Stimulated activated CD8-positive, alpha-beta memory T cell treated with anti-CD3 and anti-CD28 coated beads, Interleukin-4, amount 100 ng/mL, for 4 hours (primary cell): ENCODE measurements at places on chromosomes 7 and 10.

GRCh38 chr10:66649626-66650025 lies 276.2 kb upstream of the LRRTM3 start:
- DNase-seq, result no peak

- DNase-seq, result no peak
These were observed 5.2 kb upstream of the SAR1A start for GRCh38 chr10:70175516-70175915.

- DNase-seq, result no peak
These were observed 190.1 kb downstream of the MLLT10 start for GRCh38 chr10:21724020-21724589.

- no peak for DNase-seq
These were observed 225.8 kb upstream of the FAM3C start for GRCh38 chr7:121621937-121622336.

- no peak for DNase-seq
These were observed 142.6 kb downstream of the PLXDC2 start for GRCh38 chr10:19958787-19959186.

GRCh38 chr7:143429770-143430698 lies 13.2 kb upstream of the TAS2R60 start:
- DNase-seq, result no peak

DNA sequence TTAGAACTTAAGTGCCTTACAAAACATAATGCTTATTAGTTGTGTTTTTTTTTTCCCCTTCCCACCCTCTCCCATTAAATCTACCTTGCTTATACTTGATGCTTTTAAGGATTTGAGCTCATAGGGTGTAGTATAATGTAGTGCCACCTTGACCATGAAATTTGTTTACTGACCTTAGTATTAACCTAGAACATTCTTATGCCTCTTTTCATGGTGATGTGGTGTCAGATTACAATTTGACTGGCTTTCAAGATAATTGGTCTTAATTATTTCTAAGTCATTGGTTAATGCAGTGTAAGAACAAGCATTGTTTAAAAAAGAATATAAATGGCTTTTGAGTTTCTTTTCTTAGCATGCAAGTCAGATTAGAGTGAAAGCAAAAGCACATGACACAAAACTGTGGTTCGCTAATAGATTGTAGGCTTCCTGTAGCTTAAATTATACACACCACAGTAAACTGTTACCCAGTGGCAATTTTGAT lies 61.8 kb downstream of the ADD3 start:
- DNase-seq, result no peak
